ENCODE measurements at places on chromosomes 4 and X. TPM values are rescaled to one million over a fixed set of nuclear protein-coding genes. Genes with fewer than 3 reads are reported as not detected.

- peak; percentile 70 for DNase-seq
Measured at GRCh38 chr4:41661442-41662076, 87.0 kb downstream of the PHOX2B start.

- DNase-seq = no peak
Measured at GRCh38 chr4:22906045-22906444, 213.3 kb downstream of the GBA3 start.

GRCh38 chr4:20305976-20306375 lies 54.3 kb downstream of the SLIT2 start:
- no peak for DNase-seq

- no peak for DNase-seq
Measured at GRCh38 chr4:16225863-16226815, at the start of gene TAPT1. Gene TAPT1 (minus strand): TSS chr4:16226471. CDS start chr4:16226457, 14 bp downstream.

- no peak for DNase-seq
Measured at GRCh38 chr4:94329933-94330332, 12.7 kb downstream of the HPGDS start.

GRCh38 chr4:10050261-10050661 lies 29.0 kb upstream of the SLC2A9 start:
- DNase-seq = no peak

- no peak for DNase-seq
Measured at GRCh38 chrX:71996136-71996535, 85.5 kb downstream of the NHSL2 start.

GRCh38 chrX:78092296-78092695 lies 11.8 kb upstream of the PGK1 start:
- DNase-seq = peak; percentile 59

The SLITRK2 gene
- not detected for total RNA-seq

GRCh38 chrX:108582151-108582550 lies 142.5 kb downstream of the COL4A5 start:
- no peak for DNase-seq

The CCNA2 gene
- total RNA-seq = 148 TPM

DNA sequence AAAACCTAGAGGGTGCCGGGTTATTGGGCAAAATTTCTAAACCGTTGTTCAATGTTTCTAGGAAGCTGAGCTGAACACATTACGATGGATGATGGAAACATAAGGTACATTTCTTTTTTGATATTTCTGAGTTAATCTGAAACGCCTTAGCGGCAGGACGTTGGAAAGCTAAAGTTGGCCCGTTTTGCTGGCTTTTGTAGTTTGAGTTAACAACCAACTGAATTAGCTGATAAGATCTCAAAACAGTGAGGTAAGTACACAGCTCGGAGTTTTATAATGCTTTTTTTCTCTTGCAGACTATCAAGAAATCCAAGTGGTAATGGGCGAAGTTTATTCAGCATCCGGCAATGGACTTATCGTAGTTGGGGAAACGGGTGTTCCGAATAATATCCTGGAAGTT lies 73.5 kb downstream of the PRSS12 start:
- no peak for DNase-seq

The OTC gene
- total RNA-seq = not detected

All from A172 (cell line).